ENCODE measurements at places on chromosomes 2 and 18.

GRCh38 chr2:182598626-182599025 lies 117.4 kb upstream of the DNAJC10 start:
- DNase-seq = no peak

DNA sequence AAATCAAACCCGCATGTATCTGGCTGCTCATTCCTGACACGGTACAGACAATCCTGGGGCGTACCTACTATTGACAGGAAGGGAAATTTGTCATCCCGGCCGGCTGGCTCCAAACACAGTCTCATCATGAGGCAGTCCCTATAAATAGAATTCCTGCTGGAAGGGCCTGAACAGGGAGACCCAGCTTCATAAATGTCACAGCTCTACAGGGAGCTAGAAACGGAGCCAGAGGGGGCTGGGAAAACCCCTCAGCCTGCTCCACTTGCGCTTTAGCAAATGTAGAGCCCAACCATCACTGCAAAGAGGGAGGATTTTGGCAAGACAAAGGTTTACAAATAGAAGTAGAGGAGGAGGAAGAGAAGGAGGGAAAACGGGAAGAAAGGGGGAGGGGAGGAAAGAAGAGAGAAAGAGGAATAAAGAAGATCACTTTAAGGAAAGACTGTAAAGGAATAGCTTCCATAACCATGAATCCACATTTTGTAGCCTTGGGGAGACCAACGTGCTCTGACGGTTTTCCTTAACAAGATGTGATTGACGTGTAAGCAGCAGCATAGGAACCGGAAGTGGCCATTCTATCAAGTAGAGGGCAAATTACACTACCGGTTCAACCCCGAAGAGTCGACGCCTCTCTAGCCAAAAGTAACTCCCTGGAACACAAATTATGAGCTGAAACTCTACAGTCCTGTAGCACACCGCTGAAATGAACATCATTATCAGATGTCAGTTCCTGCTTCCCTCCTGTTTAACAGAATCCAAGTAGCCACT lies 56.8 kb upstream of the TTN start:
- no peak for DNase-seq

DNA sequence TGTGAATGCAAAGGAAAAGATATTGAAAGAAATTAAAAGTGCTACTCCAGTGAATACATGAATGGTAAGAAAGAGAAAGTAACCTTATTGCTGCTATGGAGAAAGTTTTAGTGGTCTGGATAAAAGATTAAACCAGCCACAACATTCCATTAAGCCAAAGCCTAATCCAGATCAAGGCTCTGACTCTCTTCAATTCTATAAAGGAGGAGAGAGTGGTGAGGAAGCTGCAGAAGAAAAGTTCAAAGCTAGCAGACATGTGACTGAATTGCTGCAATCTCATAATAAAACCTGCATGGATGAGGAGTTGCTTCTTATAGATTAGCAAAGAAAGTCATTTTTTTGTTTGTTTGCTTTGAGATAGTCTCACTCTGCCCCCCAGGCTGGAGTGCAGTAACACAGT lies 130.2 kb downstream of the DNAH6 start:
- no peak for DNase-seq

- no peak for DNase-seq
Measured at GRCh38 chr18:35740656-35741055, 159.1 kb downstream of the GALNT1 start.

GRCh38 chr2:47601568-47601967 lies 181.4 kb upstream of the MSH6 start:
- no peak for DNase-seq

DNA sequence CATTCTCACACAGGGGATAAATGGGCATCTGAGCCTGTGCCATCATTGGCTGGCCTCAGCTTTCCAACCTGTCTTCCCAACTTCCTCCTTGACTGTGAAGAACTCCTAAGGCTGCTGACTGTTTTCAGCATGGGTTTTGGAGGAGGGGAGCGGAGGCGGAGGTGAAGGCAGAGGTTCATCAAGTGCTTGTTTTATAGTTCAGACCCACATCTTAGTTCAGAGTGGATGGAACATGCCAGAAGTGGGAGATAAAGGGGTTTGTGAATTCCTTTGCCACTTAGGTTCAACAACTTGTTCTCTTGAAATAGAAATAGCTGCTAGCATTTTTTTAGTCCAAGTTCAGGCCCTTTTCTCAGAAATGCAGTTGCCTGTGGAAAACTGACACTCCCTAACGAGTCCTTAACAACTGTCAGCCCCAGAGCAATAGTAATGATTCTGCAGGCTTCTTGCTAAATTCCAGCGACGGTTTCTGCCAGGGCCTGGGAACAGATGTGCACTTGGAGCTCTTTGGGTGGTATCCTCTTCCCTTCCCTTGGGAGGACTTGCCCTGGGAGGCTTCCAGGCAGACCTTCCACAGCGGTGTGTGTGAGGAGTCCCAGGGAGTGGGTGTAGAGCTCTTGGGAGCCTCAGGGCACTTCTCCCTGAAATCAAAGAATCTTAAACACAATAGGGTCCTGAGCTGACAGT lies 30.1 kb upstream of the ITGA6 start:
- DNase-seq = no peak

Measured in stromal cell of bone marrow (primary cell).